ENCODE measurements at places on chromosomes 7 and 10. TPM values are rescaled to one million over a fixed set of nuclear protein-coding genes. Genes with fewer than 3 reads are reported as not detected.

Gene ADAMTS14
- total RNA-seq: not detected

Gene SLC18A2
- total RNA-seq: not detected

Gene ATOH7
- not detected for total RNA-seq

Gene COL17A1
- total RNA-seq: 856 TPM

Gene NPY4R2
- total RNA-seq: 0.72 TPM
